ENCODE measurements at places on chromosomes 11 and 22. TPM values are rescaled to one million over a fixed set of nuclear protein-coding genes. Genes with fewer than 3 reads are reported as not detected.

The SCGB2A2 gene
- not detected for total RNA-seq

The MRGPRF gene
- total RNA-seq: 0.69 TPM

The MB gene
- 3.9 TPM for total RNA-seq

The PGA4 gene
- not detected for total RNA-seq

The LRRC75B gene
- total RNA-seq: 1.4 TPM

The NNMT gene
- total RNA-seq: 204 TPM

The CCDC87 gene
- total RNA-seq: 0.31 TPM

The SAA4 gene
- 0.43 TPM for total RNA-seq

Measured in A172 (cell line).